SK-N-SH treated with all-trans-retinoic acid at 6 μM for 48 hours (cell line): ENCODE measurements at places on chromosomes 1 and 21.

GRCh38 chr1:3609769-3610526 lies 1.4 kb downstream of the MEGF6 start:
- ATAC-seq: no peak

DNA sequence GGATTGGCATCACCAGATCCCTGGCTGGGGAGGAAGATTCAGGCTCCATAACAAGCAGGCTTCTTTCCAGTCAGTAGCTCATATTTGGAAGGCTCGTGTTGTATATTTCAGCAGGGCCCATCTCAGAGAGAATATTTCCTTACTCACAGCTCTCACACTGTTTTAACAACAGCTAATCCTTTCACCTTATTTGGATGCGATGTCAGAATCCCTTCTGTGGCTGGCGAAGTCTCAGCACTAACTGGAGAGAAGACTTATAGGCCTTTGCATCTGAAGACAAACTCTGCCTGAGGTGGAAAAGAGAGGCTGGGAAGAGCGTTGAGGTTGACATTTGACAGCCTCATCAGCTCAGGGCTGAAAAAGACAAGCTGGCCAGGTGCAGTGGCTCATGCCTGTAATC lies 47.2 kb upstream of the CAPZB start:
- no peak for ATAC-seq

DNA sequence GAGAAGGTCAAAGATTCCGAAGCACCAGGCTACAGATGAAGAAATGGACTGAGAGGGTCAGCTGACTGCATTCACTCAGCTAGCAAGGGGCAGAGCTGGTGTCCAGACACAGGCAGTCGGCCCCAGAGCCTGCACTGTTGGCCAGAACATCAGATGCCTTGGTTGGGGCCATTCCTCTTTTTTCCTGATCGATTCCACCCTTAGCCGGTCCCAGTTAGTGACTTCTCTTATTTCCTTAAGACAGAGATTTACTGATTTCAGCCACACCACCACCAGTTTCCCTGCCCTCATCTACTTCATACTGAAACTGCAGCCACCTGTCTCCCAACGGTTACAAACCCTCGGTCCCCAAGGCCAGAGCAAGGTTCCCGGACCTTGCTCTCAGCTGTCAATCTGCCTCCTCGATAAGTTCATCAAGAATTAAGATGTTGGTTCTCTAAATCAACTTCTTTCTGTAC lies 11.5 kb downstream of the CD58 start:
- no peak for ATAC-seq

GRCh38 chr1:109027841-109028240 lies 14.1 kb downstream of the WDR47 start:
- no peak for ATAC-seq

- peak; percentile 73 for ATAC-seq
Observed at GRCh38 chr1:189211742-189212141, 1265.9 kb downstream of the BRINP3 start.

DNA sequence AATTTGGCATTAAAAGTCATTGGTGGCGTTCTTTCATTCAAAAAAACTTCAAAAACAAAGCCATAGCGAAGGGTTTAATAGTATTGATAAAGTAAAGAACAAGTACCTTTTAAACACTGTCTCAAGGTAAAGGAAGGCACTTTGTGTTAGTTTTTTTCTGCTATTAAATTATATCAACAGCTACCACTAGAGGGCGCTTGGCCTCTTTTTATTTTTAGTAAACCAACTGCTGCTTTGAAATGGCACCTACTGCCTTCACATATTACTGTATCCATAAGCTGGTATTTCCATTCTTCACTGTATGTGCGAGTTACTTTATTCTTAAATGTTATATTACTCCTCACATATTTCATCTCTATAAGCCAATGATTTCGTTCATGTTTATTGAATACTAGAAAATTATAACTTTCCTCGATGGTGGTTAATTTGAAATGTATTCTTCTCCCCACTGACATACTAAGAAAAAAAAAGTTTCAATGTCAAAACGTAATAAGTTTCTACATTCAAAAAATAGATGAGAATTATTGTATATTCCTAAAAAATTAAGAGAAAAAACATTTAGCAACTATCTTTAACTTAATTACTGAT lies 125.7 kb upstream of the CXADR start:
- peak; percentile 81 for ATAC-seq

- no peak for ATAC-seq
Observed at GRCh38 chr1:89733748-89734147, 87.1 kb upstream of the LRRC8D start.

DNA sequence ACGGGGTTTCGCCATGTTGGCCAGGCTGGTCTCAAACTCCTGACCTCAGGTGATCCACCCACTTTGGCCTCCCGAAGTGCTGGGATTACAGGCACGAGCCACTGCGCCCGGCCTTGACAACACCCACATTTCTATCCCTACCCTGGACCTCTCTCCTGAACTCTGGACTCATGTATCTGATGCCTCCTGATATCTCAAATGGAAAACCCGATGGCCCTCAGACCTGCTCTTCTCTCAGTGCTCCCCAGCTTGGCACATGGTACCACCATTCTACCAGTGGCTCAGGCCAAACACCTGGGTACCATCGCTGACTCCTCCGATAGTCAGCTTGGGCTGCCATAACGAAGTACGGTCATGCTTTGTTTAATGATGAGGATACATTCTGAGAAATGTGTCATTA lies 8.5 kb upstream of the RHBG start:
- ATAC-seq: no peak
